GM12864 (cell line): ENCODE measurements at places on chromosomes 13 and 19.

- DNase-seq: no peak
Measured at GRCh38 chr13:45299194-45299593, 41.8 kb downstream of the TPT1 start.

DNA sequence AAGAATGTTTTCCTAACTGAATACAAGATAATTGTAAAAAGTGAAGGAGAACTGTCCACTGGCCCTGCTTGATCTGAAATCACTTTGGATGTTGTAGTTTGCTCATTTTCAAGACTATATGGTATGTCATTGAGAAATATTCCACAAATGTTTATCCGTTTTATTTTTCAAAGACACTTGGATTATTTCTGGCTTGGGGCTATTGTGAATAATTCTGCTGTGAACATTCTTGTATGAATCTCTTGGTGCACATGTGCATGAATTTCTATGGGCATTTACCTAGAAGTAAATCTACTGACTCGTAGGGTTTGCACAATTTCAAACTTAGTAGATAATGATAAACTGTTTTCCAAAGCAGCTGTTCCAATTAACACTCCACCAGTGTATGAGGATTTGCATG, 8.6 kb downstream of the RXFP2 start:
- no peak for DNase-seq

DNA sequence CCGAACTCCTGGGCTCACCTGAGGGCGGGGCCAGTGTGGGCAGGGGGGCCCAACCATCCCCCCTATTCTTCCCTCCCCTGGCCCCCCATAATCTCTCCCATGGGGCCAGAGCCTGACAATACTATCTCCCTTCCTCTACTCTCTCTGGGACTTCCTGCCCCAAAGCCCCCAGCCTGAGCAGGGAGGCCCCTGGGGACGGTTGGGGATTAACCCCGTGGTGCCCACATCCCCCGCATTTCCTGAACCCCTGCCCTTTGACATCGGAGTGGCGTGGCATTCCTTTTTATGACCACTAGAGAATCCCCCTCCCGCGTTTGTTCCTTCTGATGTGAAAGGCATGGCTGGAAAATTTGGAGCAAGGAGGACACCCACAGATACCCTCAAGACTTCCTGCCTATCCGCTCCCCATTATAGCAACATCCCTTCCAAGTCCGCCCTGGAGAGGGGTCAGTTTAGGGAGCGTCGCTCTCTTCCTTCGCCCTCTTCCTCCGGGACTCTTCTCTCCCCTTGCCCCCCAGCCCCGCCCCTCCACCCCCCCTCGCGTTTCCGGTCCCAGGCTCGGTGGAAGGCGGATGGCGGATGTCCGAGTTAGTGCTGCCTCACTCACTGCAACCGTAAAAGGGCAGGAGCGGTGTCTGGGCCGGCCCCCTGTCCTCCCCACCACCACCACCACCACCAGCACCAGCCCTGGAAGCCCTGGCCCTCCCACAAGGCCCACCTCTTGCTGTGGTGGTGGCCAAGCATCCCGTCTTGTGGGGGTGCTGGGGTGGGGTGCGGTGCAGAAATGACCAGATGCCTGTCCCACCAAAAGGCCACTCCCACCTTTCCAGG, 1.8 kb downstream of the VASP start:
- DNase-seq: peak; percentile 46

DNA sequence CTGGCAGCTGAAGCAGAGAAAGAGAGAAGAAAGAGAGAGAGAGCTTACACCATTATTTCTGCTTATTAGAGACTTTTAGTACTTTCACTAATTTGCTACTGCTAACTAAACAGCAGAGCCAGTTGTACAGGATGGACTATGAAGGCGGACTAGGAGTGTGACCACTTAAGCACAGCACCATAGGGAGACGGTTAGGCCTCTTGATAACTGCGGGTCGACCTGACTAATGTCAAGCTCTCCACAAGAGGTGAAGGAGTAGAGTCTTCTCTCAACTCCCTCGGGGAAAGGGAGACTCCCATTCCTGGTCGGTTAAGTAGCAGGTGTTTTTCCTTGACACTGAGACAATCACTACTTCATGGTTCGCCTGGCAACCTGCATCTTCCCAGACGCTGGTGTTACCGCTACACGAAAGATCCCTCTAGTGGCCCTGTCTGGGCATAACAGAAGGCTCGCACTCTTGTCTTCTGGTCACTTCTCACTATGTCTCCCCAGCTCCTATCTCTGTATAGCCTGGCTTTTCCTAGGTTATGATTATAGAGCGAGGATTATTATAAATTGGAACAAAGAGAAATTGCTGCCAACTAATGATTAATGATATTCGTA, 5.3 kb upstream of the PSG7 start:
- no peak for DNase-seq

DNA sequence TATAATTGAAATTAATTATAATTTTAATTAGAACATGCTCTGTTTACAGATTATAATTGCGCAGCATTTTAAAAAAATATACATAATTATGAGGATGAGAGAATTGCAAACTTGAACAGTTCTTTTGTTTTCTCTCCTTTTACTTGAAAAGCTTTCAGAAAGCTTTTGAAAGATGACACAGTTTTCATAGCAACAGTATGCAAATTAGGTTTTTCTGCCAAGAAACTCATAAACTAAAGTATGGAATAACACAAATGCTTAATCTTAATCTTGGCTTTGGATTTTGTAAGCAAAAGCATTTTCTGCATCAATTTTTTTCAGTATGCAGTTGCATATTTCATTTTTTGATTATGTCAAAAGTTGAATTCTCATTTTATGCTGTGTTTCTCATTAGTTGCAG, 32.8 kb upstream of the AKAP11 start:
- no peak for DNase-seq

DNA sequence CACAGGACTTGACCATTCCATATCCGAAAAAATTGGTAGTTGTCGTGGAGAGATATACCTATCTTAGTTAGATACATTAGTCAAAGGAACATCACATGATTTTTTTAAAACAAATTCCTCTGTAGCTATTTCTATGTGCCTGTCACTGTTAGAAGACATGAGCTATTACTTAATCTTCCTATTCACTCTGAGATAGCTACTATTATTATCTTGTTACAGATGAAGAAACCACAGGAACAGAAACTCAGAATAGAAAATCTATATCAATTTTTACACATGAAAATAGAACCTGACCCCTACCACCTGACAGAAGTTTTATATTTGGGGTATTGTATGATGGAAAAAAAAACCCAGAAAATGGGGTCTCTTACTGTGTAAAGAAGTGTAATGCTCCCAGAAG, 68.9 kb upstream of the TDRD3 start:
- DNase-seq: no peak

GRCh38 chr13:36370108-36370429, 23.9 kb upstream of the SPART start:
- no peak for DNase-seq

DNA sequence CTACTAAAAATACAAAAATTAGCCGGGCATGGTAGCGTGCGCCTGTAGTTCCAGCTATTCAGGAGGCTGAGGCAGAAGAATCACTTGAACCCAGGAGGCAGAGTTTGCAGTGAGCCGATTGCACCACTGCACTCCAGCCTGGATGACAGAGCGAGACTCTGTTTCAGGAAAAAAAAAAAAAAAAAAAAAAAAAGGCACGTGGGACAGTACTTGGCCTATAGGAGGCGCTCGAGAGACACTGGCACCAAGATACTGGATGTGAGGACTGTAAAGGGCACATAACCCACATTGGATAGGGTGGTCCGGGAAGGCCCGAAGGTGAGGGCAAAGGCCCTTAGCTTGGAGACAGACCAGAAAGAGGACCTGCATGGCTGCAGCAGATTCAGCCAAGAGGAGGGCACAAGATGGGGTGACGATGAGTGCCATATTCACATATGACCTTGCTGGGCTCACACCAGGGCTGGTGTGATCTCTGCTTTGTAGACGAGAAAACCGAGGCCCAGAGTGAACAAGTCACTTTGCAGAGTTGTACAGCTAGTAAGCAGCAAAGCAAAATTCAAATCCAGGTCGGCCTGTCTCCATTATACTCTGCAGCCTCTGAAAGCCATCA, 89.4 kb downstream of the DPF1 start:
- peak; percentile 13 for DNase-seq

- no peak for DNase-seq
Measured at GRCh38 chr13:59680429-59681024, 483.2 kb downstream of the DIAPH3 start.

DNA sequence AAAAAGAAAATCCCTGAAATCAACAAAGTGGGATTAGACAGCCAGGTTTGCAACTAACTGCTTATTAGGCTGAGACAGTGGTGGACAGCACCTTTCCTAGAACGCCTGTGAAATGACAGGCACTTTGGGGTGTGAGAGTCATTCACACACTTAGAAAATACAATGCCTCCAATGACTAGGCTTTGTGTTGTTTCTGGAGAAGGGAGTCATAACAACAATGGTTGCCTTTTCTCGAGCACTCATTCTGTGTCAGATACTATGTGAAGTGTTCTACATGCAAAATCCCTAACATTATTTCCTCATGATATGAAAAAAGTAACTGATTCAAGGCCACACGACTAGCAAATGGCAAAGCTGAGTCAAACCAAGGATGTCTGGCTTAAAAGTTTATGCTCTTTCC, 41.2 kb downstream of the SACS start:
- DNase-seq: no peak

DNA sequence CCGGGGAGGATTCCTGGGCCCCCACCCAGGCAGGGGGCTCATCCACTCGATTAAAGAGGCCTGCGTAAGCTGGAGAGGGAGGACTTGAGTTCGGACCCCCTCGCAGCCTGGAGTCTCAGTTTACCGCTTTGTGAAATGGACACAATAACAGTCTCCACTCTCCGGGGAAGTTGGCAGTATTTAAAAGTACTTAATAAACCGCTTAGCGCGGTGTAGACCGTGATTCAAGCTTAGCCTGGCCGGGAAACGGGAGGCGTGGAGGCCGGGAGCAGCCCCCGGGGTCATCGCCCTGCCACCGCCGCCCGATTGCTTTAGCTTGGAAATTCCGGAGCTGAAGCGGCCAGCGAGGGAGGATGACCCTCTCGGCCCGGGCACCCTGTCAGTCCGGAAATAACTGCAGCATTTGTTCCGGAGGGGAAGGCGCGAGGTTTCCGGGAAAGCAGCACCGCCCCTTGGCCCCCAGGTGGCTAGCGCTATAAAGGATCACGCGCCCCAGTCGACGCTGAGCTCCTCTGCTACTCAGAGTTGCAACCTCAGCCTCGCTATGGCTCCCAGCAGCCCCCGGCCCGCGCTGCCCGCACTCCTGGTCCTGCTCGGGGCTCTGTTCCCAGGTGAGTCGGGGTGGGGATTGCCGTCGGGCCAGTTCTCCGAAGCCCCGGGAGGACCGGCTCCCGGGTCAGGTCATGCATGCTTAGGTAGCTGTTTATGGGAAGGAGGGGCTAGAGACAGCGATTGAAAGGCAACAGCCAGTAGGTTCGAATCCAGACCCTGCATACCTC, at the start of gene ICAM1:
Gene ICAM1 (plus strand): TSS at position 505 of the 779 bp plus-strand sequence. CDS start 40 bp downstream, at position 545.
- peak; percentile 67 for DNase-seq

- DNase-seq: no peak
Measured at GRCh38 chr13:25214491-25215252, 42.6 kb upstream of the AMER2 start.

DNA sequence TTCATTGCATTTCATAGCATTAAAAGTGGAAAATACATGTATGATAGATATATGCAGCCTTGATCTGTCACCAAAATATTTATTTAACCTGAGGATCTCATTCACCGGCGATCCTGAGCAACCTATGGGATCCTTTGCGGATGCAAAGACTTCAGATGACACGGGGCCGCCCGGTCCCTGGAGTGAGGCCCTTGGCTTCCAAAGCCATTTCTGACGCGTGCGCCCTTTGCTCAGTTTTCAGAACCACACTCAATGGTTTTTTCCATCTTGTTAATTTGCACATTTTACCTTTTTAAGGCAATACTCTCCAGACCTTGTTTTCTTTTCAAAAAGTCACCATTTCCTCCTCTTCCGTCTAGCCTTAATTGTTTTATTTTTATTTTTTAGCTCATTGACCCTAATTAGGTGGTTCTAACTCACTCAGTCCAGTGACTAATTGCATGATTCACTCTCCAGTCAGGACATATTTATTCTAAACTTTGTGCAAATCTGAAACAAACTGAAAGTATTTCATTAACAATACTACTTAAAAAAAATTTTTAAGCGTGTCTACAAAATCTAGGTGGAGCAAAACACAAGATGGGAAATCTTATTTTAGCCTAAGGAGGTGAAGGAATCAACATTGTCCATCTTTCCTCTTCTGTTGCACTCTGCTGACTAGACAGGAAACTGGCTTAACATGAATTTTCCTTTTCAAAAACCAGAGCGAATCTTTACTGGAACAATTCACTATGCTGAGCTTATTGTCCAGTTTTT, 47.9 kb downstream of the COL4A1 start:
- DNase-seq: no peak

- no peak for DNase-seq
Measured at GRCh38 chr13:77390391-77390790, 63.5 kb upstream of the MYCBP2 start.

- no peak for DNase-seq
Measured at GRCh38 chr13:25207291-25207810, 35.3 kb upstream of the AMER2 start.

- DNase-seq: no peak
Measured at GRCh38 chr13:99053636-99054233, 75.9 kb upstream of the DOCK9 start.

GRCh38 chr19:38669552-38669951, 22.1 kb downstream of the ACTN4 start:
- DNase-seq: no peak

DNA sequence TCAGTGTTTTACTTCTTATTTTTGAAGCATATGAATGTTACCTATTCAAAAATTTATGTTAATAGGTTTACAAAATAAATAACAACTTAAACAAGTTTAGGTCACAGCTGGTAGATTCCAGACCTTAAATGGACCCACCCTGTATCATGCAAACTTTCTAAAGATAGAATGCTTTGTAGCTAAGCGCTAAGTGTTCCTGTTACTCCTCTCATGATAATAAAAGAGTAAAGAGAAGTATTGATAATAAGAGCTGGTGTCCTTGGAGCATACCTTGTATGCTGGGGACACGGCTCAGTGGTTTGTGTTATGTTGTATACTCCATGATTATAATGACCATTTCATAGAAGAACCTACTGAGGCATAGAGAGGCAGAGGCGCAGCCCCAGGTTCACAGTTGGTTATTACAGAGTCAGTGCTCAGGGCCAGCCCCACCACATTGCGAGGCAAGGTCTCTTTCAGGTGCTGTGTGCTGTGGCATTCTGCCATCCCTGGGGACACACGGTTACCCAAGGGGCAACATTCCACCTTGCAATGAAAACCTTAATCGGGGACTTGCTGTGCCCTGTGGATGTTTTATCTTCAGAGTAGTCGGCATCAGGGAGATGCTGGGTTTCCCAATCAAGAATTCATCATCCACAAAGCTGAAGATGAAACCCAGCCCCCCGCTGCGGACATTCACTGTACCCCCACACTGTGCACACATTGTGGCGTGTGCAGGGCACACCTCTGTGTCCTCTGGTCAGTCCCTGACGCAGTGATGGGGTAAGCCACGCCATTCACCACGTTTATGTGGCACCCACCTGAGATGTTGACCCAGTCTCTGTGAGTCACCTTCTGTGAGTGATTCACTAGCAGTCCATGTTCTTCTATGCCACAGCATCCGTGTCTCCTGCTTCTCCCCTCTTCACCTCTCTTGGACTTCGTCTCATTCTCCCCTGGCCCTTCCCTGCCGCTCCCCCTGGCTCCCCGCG, 186.7 kb downstream of the COL4A1 start:
- no peak for DNase-seq
